ENCODE measurements at places on chromosomes 13 and 19.
A peak's percentile ranks its signal among the peaks of the same experiment; 100 is the strongest.

DNA sequence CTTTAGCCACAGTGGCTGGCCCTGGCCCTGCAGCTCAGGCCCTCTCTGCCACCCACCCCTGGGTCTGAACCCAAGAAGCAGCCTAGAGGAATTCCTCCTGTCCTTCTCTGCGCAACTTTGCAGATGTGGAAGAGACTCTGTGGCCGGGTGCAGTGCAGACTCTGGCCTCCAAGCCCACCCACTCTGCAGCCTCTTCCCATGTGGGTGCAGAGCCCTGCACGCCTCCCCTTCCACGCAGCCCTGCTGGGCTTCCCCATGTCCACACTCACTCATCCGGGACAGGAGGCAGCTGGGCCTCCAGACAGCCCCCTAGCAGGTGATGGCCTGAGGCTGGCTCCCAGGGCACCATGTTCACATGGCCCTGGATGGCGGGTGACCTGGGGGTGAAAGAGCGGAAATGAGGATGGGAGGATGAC lies 2.5 kb downstream of the TEX29 start:
- no peak for DNase-seq

DNA sequence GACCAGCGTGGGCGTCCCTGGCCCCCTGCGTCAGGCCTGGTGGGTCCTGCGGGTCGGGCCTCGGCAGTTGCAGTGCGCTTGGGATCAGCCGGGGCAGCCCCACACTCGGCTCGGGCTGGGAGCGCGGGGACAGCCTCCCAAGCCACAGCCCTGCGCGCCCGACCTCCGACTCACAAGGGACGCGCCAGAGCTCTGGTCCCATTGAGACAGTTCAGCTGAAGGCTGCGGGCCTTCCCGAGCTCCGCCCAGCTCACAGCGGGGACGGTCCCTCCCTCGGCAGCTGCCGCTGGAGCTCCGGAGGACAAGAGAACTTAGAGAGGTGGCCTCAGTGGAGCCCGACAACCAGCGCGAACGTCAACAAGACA lies 45.7 kb upstream of the ZNF730 start:
- no peak for DNase-seq

- DNase-seq: peak; percentile 42
These were observed 20.5 kb upstream of the SLC7A10 start for GRCh38 chr19:33245948-33246708.

GRCh38 chr13:62793850-62794249 lies 1378.2 kb upstream of the PCDH20 start:
- DNase-seq: no peak

DNA sequence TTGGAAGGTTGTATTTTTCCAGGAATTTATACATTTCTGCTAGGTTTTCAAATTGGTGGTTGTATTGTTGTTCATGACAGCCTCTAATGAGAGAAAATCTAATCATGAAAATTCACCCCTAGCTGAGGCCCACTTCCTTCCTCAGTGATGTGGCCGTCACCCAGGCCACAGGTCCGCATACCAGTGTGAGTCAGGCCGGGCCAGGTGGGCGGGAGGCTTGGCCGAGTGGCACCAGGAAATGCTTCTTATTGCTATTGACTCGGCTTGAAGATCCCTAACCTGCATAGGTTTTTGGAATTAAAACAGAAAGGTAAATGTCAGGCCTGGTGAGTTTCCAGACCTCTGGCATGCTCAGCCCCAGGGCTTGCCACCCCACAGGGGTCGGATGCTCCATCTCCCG lies 88.7 kb downstream of the SCGB2B2 start:
- DNase-seq: no peak

DNA sequence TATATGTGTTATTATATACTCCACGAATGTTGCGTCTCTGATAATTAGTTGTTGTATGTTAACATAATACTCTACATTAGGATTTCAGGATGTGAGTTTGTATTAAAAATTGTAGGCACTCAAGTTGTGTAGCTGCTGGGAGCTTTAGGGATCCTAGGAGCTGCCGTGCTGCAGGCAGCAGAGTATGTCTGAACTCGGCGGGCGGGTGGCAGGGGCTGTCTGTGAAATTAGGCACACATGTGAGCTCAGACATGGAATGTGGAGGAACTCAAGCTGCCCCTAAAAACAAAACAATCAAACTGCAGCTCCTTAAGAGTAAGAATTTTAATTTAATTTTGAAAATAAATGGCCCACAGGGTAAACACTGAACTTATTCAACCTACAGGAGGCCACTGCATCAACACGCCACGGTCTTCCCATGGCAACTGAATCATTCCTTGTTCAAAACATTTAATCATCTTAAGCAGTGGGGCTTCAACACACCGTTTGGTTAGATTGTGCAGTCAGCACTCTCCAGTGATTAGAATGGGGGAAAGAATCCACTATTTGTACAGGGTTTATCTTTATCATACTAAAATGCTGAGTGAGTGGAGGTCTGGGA lies 22.7 kb downstream of the SERTM1 start:
- DNase-seq: no peak

DNA sequence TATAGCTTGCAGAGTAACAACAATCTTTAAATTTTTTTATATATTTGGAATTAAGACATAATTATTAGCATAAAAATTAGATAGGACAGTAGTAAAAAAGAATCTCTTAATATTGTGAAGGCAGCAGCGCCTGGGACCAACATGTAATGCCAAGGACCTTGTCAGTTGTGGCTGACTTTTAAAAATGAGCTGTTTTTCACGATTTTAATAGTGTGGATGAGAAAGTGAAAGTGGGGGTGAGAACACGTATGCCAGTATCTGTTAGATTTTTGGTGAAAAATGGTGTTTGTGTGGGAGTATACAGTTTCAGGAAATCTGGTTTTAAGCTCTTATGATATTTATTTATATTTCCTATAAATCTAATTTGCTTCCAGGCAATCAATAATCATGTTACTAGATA lies 125.2 kb downstream of the LMO7 start:
- DNase-seq: no peak

DNA sequence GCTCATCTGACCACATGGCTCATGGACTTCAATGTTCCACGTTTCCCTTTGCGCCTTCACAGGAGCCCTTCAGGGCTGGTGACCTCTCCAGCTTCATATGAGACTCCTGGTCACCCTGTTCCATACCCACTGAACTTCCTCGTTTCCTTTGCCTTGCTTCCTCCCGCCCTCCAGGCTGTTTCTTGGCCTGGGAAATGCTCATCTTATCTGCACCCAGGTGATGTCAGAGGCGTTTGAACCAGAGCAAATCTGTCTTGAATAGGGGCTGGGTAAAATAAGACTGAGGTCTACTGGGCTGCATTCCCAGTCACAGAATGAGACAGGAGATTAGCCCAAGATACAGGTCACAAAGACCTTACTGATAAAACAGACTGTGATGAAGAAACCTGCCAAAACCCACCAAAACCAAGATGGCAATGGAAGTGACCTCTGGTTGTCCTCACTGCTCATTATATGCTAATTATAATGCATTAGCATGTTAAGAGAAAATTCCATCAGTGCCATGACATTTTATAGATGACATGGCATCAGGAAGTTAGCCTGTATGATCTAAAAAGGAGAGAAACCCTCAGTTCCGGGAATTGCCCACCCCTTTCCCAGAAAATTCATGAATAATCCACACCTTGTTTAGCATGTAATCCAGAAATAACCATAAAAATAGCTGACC lies 102.7 kb downstream of the DCLK1 start:
- DNase-seq: no peak

GRCh38 chr13:93967286-93967685 lies 512.2 kb downstream of the DCT start:
- DNase-seq: no peak

GRCh38 chr13:48748681-48749080 lies 95.0 kb downstream of the CYSLTR2 start:
- no peak for DNase-seq

Measured in HL-60 (cell line).